ENCODE measurements at places on chromosomes 7 and 10. TPM values are rescaled to one million over a fixed set of nuclear protein-coding genes. Genes with fewer than 3 reads are reported as not detected.

GRCh38 chr7:34759477-34760125 lies 101.6 kb downstream of the NPSR1 start:
- no peak for DNase-seq

The SUN3 gene
- 0.19 TPM for polyA plus RNA-seq

DNA sequence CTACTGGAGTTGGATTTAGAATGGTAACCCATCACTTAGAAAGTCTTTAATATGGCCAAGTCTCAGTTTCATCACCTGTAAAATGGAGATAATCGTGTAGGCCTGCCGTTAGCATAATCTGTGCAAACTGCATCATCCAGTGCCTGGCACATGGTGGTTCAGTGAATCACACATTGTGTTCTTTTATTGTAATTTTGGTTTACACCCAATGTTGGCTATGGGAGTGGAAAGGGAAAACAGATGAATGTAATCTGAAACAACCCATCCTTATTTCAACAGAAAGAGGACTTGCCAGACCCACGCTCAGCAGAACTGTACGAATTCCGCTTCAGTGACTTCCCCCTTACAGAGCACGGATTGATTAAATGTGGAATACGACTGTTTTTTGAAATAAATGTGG lies 27.5 kb downstream of the PDE6C start:
- DNase-seq, result no peak

The CH25H gene
- 0.21 TPM for polyA plus RNA-seq

- DNase-seq, result peak; percentile 42
These were observed 58.1 kb upstream of the DGKI start for GRCh38 chr7:137904833-137905232.
